Bronchial epithelial cell (primary cell): ENCODE measurements at places on chromosomes 5 and 9. TPM values are rescaled to one million over a fixed set of nuclear protein-coding genes. Genes with fewer than 3 reads are reported as not detected.

Gene PLCXD3
- total RNA-seq, result not detected in 2 replicates

Gene SYK
- 29.2 and 29.7 TPM in 2 replicates for total RNA-seq

DNA sequence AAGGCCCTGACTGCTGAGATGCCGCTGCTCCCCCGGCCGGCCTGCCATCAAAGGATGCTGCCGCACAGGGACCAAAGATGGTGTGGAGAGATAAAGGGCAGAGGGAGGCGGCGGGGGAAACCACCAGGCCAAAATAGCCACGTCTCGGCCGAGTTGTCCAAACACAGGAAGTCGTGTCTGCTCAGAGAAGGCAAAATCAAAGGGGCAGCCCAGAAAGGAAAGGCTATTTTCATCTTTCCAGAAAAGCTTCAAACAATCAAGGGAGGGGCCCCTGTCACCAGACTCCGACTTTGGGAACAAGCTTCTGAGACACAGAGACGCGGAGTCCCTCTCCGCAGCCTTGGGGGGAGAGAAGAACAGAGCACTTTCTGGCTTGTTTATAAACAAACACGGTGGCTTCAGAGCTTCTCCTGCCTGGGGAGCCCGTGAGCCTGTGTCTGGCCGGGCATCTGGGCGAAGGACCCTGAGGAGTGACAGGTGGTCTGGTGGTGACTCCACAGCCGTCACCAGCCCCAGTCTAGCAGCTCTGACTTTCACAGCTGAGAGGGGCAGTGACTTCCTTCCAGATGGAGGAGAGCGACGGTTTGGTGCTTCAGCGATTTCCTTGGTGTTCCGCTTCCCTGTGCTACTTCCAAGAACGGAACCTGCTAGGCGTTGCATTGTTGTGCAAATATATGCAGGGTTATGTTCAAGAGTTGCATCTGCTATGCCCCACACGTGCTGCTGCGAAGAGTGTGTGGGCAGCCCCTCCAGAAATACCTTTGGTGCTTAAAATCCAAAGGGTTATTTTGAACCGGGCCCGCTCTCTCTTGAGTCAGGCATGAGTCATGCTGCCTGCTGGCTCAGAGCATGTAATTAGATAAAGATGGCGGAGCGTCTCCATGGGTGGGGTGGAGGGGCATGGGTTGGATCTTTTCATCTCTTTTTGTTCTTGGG is 24.0 kb downstream of the ADAMTSL2 start:
- DNase-seq, result peak; percentile 45

GRCh38 chr5:42074353-42074752 is 149.3 kb downstream of the FBXO4 start:
- DNase-seq, result no peak

- no peak for DNase-seq
These were observed 794.9 kb upstream of the ARRDC3 start for GRCh38 chr5:92177926-92178487.
